ENCODE measurements at places on chromosomes 3 and 15.

DNA sequence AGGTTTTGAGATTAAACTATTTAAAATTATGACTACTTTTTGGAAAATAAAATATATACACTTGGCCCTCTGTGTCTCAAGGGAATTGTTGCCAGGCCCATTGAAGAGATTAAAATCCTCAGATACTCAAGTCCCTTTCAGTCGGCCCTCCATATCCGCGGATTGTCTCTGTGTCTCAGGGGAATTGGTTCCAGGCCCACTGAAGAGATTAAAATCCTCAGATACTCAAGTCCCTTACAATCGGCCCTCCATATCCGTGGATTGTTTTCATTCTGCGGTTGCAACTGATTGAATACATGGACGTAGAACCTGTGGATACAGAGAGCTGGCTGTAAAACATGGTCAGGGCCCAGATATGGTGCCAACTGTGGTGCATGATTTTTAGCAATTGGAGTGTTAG, 15.7 kb upstream of the LRCH3 start:
- DNase-seq = no peak

DNA sequence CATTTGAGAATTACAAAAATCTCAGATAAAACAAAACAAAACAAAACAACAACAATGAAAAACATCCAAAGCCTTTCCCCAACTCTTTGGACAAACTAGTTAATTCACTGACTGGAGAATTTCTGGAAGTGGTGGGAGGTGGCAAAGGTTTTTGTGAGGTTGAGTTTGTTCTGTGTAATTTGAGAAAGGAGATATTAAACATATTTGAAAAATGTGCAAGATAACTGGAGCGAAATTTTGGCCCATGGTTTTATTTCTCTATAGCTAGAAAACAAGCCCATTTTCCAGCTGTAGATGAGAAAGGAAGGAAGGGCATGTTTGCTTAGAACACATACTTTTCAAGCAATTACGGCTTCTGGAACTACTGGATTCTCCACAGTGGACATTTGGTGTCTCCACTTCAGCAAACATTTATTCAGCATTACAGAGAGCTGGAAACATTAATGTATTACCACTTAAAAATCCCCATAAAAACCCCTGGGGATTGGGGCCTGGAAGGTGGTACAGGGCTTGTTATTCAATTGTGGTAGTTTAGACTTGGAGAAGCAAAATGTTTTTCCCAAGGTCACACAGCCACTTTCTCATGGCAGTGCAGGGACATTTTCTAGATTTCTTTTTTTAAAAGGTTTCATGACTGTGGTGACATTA, 135.8 kb downstream of the THSD4 start:
- DNase-seq = no peak

DNA sequence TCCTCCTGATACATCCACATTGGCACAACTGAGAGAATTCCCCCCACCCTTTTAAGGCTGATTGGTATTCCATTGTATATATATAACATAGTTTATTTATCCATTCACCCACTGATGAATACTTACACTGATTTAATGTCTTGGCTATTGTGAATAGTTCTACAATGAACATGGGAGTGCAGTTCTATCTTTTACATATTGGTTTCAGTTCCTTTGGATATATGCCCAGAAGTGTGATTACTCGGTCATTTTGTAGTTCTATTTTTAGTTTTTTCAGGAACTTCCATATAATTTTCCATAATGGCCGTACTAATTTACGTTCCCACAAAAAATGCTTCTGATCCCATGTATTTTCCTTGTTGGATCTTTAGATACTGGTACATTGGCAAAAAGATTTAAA, 135.3 kb downstream of the FMN1 start:
- DNase-seq = no peak

DNA sequence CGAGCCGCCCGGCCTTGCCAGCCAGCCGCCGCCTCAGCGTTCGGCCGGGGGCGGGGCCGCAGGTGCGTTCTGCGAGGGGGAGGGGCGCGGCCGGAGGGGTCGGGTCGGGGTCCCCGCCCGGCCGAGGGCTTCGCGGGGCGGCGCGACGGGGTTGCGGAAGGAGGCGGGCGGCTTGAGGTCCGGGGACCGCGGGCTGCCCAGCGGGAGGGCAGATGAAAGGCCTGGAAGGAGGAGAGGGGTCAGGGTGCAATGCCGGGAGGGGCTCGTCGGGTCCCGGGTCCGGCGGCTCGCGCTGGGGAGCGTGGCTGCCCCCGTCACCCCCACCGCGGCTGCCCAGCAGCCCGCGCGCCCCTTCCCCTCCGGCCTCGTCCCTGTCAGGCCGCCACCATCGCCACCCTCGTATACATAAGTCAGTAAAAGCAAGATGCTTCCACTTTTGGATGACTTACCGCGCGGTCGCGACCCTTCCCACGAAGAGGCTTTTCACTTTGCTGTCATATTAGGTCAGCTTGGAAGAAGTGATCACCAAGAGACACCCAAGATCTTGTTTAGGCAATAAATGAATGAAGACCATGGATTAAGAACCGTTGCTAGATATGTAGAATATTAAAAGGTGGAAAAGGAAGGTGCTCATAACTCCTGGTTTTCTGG, 620 bp upstream of the ANP32A start:
- no peak for DNase-seq

DNA sequence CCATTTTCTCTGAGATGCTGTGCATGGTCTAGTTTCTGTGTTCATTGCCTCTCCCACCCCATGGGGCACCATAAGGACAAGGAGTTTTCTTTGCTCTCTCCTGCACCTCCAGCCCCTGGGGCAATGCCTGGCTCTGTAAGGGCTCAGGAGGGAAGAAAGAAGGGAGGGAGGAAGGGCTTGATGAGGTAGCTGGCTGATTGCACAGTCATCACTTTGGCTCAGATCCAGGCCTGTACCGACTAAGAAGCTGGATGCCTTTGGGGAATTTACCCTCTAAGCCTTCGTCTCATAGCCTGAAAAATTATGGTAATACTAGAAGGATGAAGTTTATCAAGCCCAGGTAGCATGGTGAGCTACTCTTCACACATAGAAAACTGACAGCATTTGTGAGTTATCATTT, 382.9 kb downstream of the GABRG3 start:
- no peak for DNase-seq

GRCh38 chr3:196141866-196142201, 59.9 kb upstream of the TFRC start:
- no peak for DNase-seq

DNA sequence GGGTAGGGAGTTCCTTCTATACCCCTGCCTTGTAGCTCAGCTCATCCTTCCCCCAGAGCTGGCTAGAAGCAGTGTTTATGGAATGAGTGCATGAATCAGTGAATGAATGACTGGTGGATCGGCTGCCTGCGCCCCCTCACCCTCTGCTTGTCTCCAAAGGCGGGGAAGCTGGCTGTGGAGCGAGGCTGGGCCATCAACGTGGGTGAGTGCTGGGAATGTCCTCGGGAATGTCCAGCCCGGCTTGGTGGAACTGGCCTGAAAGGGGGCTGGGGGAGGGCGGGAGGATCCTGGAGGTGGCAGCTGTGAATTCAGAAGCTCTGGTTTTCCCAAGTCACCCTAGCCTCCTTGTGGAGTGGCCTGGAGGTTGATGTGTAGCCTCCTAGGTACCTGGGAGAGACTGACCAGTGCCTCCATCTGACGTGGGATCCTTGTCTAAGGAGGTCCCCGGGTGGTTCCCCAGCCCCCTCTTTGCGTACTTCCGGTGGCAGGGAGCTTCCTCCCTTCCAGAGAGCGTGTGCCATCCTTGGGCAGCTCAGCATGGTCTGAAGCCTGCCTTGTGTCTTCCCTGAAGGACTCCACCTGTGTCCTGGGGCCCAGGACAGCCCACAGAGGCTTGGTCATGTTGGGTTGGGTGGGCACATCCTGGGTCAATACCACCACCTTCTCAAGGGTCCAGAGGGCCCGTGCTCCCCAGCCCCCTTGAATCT, 18.4 kb downstream of the HDAC11 start:
- DNase-seq = no peak

DNA sequence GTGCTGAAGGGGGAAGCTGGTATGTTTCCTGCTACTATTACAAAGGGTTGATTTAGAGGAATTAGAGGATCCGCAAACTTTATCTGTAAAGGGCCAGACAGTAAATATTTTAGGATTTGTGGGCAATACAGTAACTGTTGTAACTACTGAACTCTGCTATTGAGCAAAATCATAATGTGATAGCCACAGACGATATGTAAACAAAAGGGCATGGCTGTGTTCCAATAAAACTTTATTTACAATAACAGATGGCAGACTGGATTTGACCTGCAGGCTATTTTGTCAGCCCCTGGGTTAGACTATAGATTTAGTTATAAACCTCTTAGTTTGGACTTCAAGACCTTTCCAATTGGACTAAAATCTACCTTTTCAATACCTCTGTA, 27.8 kb upstream of the KCNMB2 start:
- DNase-seq = no peak

- no peak for DNase-seq
These were observed 34.3 kb upstream of the ANPEP start for GRCh38 chr15:89848970-89849292.

DNA sequence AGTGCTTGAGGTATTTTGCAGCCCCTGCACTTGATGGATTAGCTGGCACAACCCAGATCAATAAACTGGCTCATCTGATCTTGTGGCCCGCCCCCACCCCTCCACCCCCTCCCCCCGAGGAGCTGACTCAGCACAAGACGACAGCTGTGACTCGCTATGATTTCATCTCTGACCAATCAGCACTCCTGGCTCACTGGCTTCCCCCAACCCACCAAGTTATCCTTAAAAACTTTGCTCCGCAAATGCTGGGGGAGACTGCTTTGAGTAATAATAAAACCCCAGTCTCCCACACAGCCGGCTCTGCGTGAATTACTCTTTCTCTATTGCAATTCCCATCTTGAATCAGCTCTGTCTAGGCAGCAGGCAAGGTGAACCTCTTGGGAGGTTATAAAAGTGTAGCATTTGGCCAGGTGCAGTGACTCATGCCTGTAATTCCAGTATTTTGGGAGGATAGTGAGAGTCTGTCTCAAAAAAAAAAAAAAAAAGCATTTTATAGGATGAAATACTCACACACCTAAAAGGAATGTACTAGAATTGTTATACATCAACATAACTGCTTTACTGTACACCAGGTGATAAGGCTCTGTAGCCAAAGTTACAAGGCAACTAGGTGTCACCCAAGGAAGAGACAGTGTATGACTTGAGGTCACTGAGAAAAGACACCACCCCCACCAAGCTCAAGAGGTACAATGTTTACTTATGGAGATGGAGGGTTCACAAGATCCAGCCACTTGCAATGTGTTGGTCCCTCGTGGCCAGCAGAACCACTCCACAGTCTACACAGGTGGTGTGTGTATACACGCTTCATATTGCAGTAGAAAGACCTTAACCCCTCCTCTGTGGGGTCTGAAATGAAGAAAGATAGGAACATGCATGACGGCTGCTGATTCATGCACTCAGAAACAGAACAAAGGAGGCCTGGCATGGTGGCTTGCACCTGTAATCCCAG, 8.6 kb downstream of the ZNF445 start:
- no peak for DNase-seq

GRCh38 chr15:54810031-54810430, 386.7 kb downstream of the RSL24D1 start:
- DNase-seq = no peak

GRCh38 chr3:177567833-177568232, 370.6 kb upstream of the TBL1XR1 start:
- no peak for DNase-seq

DNA sequence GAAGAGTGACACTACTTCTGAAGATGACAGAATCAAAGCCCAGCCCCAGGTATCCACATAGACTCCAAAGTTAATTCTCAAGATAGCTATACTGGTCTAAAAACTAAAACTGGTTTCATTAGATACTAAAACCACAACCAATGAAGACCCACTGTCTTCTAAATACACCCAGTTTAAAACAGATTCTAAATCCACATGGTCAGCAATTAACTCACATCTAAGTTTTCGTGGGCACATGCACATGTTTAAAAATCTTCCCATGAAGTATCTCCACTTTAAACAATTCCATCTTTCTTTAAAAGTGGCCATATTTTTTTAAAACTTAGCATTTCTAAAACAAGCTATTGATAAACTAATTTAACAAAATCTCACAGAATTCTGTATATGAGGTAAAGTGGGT, 63.1 kb downstream of the GPR160 start:
- no peak for DNase-seq

- DNase-seq = no peak
These were observed 71.7 kb downstream of the TMCO5A start for GRCh38 chr15:38005953-38006808.

DNA sequence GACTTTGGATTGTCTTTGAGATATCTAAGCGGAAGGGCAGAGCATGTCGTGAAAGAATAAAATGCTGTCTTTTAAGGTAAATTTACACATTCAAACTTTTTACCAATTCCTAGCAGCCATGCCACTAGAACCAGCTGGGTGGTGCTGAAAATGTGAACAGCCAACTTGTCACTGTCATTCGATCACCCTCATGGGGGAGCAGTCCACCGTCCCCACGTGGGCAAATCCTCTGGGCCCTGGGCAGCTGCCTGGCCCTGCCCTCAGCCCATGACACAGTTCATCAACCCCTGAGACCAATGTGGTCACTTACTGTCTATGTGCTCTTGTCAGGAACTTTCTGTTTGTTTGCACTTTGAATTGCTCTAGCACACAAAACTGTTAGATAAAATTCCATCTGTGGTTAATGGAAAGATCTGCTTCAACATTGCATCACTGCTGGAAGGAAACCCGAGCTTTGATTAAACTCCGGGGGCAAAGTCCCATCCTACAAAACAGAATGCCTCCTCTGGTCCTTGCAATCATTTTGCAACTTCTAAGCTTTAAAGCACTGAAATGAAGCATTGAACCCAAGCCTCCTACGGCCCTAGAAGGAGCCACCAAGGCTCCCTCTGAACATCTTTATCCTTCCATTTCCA, 50.1 kb downstream of the PCSK6 start:
- DNase-seq = no peak

- no peak for DNase-seq
These were observed 5.5 kb downstream of the ARHGEF26 start for GRCh38 chr3:154126651-154127050.

DNA sequence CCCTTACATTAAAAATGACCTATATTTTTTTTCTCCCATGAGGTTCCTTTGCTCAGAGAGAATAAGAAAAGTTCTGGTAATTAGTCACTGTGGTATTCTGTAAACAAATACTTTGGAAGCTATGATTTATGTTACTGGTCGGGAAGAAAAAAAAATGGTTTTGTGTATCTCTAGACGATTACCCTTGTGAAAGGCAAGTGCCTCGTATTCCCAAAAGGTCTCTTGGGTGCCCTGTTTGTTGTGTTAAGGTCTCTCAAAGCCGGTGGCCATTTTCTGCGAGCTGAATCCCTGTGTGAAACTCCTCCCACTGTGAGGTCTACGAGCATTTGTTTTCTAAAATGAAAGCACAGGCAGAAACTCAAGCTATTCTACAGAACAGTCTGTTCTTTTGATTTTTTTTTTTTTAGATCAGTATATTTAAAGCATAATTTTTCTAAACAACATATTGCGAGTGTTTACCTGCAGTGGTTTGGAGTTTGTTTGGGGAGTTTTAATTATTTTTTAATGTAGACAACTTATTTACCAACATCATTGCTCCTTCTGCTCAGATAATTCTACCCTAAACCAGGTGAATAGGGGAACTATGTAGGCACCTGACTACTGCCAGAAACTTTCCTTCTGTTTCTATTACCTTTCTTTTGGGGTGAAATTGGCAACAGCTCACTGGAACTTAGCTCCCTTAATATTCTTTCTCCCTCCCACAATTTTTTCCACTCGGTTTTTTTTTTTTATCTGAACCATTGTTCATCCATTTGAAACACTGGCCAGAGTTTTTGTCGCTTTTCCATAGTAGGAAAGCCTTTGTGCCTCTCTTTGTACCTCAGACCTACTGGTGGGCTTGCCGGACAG, 44.0 kb downstream of the ZBTB38 start:
- DNase-seq = peak; percentile 66
